ENCODE measurements at places on chromosomes 2 and 18. TPM values are rescaled to one million over a fixed set of nuclear protein-coding genes. Genes with fewer than 3 reads are reported as not detected.

GRCh38 chr18:10530002-10530401 lies 4.2 kb downstream of the NAPG start:
- no peak for DNase-seq

Gene RAB31
- polyA plus RNA-seq = 32.4 TPM

GRCh38 chr2:45984896-45985473 lies 312.2 kb upstream of the EPAS1 start:
- DNase-seq = no peak

DNA sequence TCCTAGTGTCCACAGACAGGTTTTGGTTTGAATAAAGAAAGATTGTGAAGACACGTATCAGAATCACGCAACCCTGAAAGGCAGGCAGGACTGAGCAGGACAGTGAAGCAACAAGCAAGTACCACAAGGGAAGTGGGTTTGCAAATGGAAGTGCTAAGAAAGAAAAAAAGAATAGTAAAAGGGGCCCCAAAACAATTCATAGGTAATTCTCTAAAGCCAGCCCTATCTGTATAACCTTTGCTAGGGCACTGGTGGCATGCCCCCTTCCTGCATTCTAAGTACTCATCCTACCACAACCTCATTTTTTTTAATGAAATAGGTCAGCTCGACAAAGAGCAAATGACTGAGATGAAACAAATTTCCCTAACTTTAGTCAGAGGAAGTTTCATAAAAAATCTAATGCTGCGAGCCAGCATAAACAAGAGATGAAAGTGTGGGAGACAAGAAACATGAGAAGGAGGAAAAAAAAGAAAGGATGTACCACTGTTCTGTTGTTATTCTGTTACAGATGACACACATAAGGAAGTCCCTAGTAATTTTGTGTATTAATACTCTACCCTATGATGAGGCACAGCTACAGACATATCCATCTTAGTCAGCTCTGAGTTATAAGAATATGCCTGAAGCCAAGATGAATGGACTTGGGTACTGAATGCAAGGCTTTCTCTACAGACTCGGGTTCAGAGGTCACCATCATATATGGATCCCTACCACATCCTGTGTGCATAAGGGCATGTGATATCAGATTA lies 32.2 kb downstream of the IKZF2 start:
- DNase-seq = no peak

DNA sequence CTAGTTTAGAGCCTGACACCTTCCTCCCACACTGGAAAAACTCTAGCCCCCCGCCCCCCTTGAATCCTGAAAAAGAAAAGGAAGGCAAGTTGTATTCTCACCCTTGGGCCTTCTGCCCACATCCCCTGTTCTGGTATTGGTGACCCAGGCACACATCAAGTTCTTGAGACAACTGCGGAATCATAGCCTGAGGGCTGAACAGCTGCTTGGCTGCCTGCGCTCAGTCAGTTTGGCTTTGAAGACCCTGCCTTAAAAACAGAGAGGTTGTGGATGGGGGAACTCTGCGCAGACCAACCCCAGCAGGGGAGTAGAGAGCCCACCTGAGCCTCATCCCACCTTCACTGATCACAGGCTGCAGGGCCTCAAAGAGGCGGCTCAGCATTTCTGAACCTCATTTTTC lies 229.2 kb downstream of the ANAPC1 start:
- DNase-seq = no peak

GRCh38 chr2:218051903-218052302 lies 17.1 kb upstream of the RUFY4 start:
- no peak for DNase-seq

DNA sequence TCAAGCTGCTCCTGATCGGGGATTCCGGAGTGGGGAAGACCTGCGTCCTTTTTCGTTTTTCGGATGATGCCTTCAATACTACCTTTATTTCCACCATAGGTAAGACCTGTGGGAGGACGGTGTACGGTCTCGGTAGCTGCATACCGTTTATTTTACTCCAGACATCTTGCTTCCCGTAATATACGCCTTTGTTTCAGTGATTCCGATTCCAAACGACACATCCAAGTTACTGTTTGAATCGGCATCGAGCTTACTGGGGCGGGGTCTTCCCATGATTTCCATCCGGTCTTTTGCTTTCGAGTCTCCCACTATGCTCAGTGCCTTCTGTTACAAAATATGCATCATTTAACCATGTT lies 731 bp downstream of the RAB10 start:
- no peak for DNase-seq

Gene CFAP221
- 13.0 TPM for polyA plus RNA-seq

- no peak for DNase-seq
These were observed 52.9 kb upstream of the SPATS2L start for GRCh38 chr2:200253639-200254038.
